ENCODE measurements at places on chromosomes 7 and 10.

- peak; percentile 1 for DNase-seq
These were observed 251.1 kb upstream of the LRRN3 start for GRCh38 chr7:110839866-110840265.

- DNase-seq: no peak
These were observed 618.6 kb upstream of the MKI67 start for GRCh38 chr10:128744811-128745305.

GRCh38 chr7:140726281-140726680 is 29.8 kb downstream of the NDUFB2 start:
- DNase-seq: peak; percentile 68

GRCh38 chr10:114643158-114643557 is 14.9 kb downstream of the ABLIM1 start:
- no peak for DNase-seq

GRCh38 chr10:58593008-58593407 is 80.3 kb downstream of the BICC1 start:
- peak; percentile 43 for DNase-seq

DNA sequence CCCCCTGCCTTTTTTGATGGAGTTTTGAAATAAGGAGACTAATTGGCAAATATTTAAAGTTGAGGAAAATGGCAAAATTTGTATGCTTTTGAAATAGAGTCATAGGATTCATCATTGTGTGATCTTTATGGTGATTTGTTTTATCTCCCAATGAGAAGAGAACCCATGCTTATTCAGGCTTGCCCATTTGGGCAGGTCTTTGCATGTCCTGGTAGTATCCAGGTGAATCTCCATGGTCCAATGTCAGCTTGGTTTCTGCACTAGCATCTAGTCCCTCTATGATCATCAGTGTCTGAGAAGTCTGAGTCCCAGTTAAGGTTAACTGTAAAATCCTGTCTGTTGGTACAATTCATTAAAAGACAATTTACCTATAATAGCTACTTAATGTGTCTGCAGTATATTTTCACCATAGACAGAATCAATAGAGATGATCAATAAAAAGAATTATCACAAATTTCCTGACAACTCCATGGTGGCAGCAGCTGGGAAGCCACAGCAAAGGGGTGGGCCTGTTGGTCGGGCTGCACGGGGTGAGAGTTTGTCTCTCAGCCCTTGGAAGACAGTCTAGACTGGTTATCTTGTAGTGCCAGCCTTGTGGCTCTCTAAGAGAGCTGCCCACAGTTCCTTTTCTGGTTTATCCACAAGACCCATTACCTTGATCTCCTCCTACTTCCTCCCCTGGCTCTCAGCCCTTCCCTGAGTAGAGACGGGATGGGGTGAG is 22.2 kb upstream of the BMPER start:
- no peak for DNase-seq

DNA sequence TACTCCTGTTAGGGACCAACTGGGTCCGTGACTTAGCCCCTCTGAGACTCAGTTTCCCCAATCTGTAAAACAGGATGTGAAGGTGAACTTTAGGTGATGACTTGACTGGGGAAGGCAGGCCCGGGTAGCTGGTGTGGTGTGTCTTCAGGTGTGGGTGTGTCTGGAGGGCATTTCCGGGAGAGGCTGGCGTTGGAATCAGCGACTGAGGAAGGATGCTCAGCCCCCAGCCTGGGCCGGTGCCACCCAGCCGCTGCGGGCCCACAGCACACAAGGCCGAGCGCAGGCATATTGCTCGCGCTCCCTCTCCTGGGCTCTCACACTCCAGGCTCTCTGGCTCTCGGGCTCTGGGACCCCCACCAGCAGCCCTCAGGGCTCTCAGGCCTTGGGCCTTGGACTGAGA is 31.7 kb upstream of the CNPY1 start:
- no peak for DNase-seq

- DNase-seq: peak; percentile 2
These were observed 67.8 kb downstream of the EGFR start for GRCh38 chr7:55086413-55087201.

DNA sequence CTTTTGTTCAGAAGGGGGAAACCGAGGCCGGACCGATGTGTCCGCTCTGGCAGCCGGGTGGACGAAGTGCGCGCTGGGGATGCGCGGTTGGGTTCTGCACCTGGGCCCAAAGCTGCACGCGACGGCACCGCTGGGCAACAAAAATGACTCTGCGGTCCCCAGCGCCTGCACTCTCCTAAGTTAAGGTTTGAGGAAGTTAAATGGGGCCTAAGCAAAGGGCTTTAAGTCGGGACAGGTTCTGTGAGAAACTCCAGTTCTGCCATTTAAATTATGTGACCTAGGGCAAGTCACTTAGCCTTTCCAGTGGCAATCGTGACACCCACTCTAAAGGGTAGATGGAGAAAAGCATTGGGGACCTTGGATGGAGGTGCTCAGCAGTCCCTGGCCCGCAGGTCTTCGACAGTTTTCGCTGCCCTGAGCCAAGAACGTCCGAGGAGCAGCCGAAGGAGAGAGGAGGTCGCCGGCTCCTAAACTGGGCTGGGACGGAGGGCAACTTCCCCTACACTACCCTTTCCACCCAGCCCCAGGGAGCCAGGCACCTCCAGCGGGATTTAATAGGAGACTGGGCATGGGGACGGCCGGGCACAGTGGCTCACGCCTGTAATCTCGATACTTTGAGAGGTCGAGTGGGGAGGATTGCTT is 534 bp upstream of the ACBD5 start:
- peak; percentile 45 for DNase-seq

DNA sequence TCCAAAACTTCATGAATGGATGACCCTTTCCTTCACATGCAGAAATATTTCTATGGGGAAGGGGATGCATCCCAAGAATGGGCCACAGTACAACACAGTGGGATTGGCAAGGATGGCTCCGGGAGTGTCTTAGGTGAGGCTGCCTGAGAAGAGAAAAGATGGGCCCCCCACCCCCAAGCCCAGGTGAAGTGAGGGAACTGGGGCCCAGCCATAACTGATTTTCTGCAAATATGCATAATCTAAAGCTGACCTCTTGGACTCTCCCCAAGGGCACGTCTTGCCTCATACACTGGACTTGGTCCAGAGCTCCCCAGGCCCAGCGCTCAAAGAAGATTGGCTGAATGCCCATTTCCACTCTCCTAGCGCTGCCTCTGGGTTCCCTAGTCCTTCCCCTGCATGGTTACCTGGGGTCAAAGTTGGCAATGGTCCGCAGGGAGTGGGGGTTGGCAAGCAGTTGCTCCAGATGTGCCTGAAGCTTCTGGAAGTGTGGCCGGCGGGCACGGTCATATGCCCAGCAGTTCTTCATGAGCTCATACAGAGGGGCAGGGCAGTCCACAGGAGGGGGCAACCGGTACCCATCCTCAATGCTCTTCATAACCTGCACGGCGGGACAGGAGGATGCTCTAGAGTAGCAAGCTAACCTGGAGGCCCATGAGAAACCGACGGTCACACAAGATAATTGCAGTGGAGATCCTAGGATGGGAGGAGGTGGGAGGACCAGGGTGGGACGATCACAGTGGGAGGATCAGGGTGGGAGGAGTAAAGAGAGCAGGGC is 12.3 kb downstream of the ZYX start:
- no peak for DNase-seq

- peak; percentile 38 for DNase-seq
These were observed 77.3 kb downstream of the CDC14C start for GRCh38 chr7:49001610-49002033.

GRCh38 chr10:9294132-9294663 is 1239.7 kb downstream of the GATA3 start:
- no peak for DNase-seq

- no peak for DNase-seq
These were observed 772.9 kb downstream of the SORCS3 start for GRCh38 chr10:105413997-105414396.

- DNase-seq: no peak
These were observed 8.9 kb downstream of the SFTPD start for GRCh38 chr10:79939969-79940368.

DNA sequence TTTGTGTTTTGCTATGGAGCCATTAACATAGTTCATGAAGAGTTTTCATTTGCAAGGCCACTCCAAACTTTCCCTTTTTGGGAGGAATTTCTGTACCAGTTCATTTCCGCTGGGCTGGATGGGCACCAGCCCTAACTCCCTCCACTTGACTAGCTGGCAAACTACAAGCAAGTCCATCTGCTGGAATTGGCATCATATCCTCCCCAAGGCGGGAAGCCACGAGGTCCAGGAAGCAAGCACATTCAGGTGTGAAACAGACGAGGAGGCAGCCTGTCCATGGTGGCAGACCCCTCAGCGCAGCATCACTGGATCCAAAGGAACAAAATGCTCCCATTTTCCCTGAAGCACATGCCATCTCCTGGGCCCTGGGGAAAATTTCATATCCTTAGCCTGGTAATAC is 125.8 kb downstream of the ABLIM1 start:
- no peak for DNase-seq

- DNase-seq: no peak
These were observed 16.4 kb downstream of the SEPHS1 start for GRCh38 chr10:13331646-13332045.

DNA sequence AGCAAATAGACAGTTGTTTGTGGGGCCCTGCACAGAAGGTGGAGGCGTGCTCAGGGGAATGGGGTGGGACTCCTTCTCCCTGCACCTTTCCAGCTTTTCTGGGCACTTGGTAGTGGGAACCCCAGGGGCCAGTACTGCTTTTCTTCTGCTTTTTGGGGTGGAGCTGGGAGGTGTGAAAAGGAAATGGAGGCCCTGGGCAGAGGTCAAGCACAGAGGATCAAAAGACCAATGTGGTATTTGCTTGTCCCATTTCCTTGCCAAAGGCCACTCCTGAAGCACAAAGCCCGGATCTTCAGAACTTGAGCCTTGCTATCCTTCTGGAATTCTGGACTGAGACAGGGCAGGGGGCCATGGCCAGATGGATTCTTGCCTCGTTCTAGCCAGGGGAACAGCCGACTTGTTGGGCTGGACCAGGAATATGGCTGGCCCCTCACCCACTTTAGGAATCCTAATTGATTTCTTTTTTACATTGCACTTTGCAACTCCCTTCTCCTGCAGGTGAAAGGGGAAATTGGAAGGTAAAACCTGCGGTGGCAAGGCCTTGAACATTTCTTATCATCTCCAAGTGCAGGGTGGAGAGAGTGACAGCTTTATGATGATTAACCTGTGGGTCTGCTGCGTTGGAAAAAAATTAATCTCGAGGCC is 26.5 kb downstream of the ADRA2A start:
- DNase-seq: no peak

DNA sequence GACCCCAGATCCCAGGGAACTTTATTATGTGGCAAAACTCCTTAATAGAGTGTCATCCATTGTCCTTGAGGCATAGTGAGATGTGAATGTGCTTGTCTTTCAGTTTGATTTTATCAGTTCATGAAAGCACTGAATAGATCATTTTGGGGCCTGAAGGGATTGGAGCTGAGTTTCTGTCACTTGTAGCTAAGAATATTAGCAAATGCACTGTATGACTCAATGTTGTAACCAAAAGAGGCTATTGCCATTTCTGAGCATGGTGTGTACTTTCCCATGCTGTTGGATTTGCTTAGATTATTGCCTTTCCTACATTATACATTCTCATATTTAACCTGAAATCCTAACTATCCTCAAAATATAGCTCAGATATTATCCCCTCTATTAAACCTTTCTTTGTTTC is 130.4 kb downstream of the PRKG1 start:
- DNase-seq: no peak

DNA sequence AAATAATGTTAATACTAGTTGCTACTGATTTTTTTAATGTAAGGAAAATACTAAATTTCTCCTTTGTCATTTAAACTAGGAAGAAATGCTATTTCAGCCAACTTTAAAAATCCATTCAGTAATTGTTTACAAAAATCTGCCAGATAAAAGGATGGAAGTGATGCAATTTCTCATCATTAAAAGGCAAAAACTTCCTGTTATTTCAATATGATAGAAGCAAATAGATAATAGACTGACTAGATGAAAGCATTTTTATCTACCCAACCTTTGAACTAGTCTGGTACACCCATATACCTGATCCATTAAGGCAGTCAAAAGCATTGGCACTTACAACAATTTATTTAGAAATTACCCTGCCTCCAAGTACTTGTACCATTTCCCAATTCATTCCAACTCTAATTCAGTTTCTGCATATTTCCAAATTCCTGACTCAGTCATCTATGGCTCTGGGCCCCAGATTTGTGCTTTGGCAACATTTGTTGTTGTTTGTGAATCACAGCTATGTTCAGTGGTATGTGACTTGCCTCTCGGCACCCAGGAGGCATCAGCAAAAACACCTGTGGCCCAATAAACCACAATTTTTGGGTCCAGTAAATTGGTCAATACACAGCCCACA is 482.6 kb upstream of the SEMA3A start:
- DNase-seq: no peak

DNA sequence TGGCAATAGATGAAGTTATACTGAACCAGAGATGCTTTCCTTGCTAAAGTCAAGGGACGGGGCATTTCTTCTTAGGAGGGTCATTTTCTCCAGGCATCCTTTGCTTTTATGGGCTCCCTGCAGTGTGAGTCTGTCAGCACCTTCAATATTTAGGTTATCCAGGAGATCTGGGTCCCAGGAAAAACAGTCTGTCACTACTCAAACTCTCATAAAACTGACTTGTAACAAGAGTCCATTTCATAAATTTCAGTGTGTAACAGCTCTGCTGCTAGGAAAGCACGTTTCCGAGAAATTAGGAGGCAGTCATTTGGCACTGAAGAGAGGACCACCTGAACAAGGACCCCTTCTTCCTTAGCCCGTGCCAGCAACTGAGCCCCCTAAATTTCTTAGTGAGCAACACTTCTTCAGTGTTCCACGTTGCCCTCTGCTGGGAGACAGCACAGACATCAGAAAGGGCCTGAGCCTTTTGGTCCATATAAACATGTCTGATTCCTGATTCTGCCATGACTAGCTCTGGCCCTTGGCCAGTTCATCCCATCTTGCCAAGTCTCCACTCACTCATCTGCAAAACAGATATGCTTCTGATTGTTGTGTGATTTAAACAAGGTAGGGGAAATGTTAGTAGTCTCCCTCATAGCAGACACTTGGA is 7.2 kb downstream of the GCC1 start:
- DNase-seq: no peak

GRCh38 chr10:21724020-21724589 is 190.1 kb downstream of the MLLT10 start:
- peak; percentile 16 for DNase-seq

- no peak for DNase-seq
These were observed 176.5 kb upstream of the KCTD7 start for GRCh38 chr7:66452165-66452564.

- no peak for DNase-seq
These were observed 60.7 kb downstream of the MINDY4 start for GRCh38 chr7:30831936-30832335.

GRCh38 chr7:104894726-104895521 is 119.1 kb upstream of the KMT2E start:
- DNase-seq: no peak

- no peak for DNase-seq
These were observed 81.6 kb downstream of the ARHGAP22 start for GRCh38 chr10:48523212-48523819.

Measured in suppressor macrophage treated with lipopolysaccharide for 1 hour (primary cell).